ENCODE measurements at places on chromosomes 5 and 9. TPM values are rescaled to one million over a fixed set of nuclear protein-coding genes. Genes with fewer than 3 reads are reported as not detected.

The FKBP15 gene
- total RNA-seq = 8.3 TPM

The DUSP1 gene
- total RNA-seq = 81.3 TPM

The PLPP1 gene
- 160 TPM for total RNA-seq

The DMAC1 gene
- 9.2 TPM for total RNA-seq

The NKD2 gene
- total RNA-seq = 0.22 TPM

The FABP6 gene
- not detected for total RNA-seq

The SPAAR gene
- total RNA-seq = 1.8 TPM

The KCNMB1 gene
- not detected for total RNA-seq

The SELENOP gene
- total RNA-seq = 51.4 TPM

The NAIP gene
- total RNA-seq = 2.4 TPM

The RUSC2 gene
- total RNA-seq = 10.9 TPM

The OR1Q1 gene
- not detected for total RNA-seq

The SPOCK1 gene
- total RNA-seq = 3.9 TPM

The NTNG2 gene
- total RNA-seq = 0.40 TPM

The TRPM6 gene
- 0.22 TPM for total RNA-seq

The DAB2IP gene
- total RNA-seq = 16.3 TPM

The CDH9 gene
- total RNA-seq = not detected

The PCDHGA4 gene
- total RNA-seq = 2.0 TPM

The ANKRD34B gene
- not detected for total RNA-seq

The PCDHGB1 gene
- 1.6 TPM for total RNA-seq

The UBE2D2 gene
- total RNA-seq = 56.0 TPM

The FOXD4 gene
- 0.20 TPM for total RNA-seq

The FAM78A gene
- total RNA-seq = 3.3 TPM

The TAF11L9 gene
- not detected for total RNA-seq

The IFNA13 gene
- total RNA-seq = not detected

The SLC36A3 gene
- total RNA-seq = not detected

The FBXO38 gene
- total RNA-seq = 55.2 TPM

The GLRA1 gene
- total RNA-seq = not detected

The TEK gene
- 108 TPM for total RNA-seq

The BTNL3 gene
- total RNA-seq = not detected

The IL9 gene
- not detected for total RNA-seq

The PRELID2 gene
- 24.4 TPM for total RNA-seq

The FOXI1 gene
- not detected for total RNA-seq

The KCNT1 gene
- total RNA-seq = not detected

All from lung microvascular endothelial cell (primary cell).